ENCODE measurements at places on chromosomes 1 and 21.

DNA sequence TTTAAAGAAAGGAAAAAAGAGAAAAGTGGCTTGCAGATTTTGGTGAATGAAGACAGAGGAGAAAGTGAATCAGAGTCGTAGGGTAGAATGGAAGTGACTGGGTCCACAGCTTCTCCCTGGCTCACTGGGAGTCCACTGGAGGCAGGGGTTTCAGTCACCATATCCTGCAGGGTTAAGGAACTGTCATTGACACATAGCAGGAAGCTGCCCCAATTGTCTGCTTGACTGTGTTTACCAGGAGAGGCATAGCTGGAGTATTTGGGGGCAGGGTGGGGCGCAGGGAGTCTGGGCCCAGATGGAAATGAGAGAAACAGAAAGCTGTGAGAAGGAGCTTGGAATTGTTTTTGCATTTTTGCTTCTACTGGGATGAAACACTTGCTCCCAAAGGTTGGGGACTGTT is 228.8 kb upstream of the CSF3R start:
- no peak for DNase-seq

GRCh38 chr1:85091671-85092280 is 43.5 kb upstream of the MCOLN3 start:
- peak; percentile 41 for DNase-seq

GRCh38 chr1:206590025-206590758 is 22.1 kb downstream of the EIF2D start:
- peak; percentile 81 for DNase-seq

DNA sequence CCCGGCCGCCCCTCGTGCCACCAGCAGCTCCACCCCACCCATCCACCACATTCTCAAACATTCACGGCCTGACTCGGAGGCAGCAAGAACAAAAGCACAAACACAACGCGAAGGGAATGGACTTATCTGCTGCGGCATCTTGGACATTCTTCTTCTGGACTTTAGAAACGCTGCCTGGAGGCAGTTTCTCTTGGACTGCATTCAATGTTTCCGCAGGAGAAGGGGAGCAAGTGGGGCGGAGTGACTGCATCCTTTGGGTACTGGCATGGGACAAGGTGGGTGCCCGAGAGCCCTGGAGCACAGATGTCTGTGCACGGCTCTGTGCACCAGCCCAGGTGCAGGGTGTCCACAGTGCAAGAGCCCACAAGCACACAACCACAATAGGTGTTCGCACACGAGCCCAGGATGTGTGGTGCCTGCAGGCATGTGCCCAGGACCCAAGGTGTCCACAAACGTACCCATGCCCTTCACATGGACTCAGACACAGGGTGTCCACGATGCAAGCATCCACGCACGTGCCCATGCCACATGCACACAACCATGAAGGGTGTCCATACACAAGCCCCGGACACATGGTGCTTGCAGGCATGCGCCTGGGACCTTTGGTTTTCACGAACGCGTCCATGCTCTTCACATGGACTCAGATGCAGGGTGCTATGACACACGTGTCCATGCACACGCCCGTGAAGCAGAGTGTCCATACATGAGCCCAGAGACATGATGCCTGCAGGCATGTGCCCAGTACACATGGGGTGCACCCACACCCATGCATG is 53.6 kb downstream of the WNT9A start:
- DNase-seq: peak; percentile 4

- DNase-seq: peak; percentile 26
Measured at GRCh38 chr1:37574834-37575480, 18.2 kb downstream of the DNALI1 start.

- peak; percentile 46 for DNase-seq
Measured at GRCh38 chr1:234969581-234970400, 158.8 kb downstream of the TOMM20 start.

GRCh38 chr1:156388174-156389137 is 19.4 kb downstream of the RHBG start:
- DNase-seq: no peak

- DNase-seq: no peak
Measured at GRCh38 chr1:110393691-110394492, 3.1 kb upstream of the SLC16A4 start.

DNA sequence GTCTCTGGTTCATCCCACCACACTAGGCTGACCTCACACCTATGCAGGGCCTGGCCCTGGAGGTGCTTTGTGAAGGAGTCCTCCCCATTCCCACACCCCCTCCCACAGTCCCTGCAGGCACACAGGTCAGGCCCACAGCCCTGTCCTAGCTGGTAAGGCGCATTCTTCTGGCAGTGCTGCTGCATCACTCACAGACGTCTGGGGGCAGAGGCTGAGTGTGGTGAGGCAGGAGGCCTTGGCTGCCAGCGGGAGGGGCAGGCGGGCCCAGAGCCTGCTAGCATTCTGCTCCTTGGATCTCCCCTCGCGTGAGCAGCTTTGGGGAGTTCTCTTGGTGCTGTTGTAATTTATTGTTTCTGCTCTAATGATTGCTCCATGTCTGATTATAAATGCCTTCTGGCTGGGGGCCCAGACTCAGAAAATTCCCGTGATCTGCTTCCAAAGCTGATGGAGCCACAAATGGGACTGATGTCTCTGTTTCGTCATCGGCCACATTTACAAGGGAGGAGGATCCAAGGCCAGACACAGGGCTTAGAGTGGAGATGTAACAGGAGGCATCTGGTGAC is 62.9 kb downstream of the TRABD2B start:
- DNase-seq: no peak

DNA sequence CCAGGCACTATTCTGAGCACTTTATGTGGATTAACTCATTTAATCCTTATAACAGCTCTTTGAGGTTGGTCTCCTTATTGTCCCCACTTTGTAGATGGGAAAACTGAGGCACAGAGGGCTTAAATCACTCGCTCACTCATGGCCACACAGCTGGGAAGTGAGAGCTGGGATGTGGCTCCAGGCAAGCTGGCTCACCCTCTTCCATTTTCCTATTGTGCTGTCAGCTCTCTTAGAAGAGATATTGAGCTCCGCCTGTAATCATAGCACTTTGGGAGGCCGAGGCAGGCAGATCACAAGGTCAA is 3.8 kb upstream of the COL8A2 start:
- DNase-seq: no peak

DNA sequence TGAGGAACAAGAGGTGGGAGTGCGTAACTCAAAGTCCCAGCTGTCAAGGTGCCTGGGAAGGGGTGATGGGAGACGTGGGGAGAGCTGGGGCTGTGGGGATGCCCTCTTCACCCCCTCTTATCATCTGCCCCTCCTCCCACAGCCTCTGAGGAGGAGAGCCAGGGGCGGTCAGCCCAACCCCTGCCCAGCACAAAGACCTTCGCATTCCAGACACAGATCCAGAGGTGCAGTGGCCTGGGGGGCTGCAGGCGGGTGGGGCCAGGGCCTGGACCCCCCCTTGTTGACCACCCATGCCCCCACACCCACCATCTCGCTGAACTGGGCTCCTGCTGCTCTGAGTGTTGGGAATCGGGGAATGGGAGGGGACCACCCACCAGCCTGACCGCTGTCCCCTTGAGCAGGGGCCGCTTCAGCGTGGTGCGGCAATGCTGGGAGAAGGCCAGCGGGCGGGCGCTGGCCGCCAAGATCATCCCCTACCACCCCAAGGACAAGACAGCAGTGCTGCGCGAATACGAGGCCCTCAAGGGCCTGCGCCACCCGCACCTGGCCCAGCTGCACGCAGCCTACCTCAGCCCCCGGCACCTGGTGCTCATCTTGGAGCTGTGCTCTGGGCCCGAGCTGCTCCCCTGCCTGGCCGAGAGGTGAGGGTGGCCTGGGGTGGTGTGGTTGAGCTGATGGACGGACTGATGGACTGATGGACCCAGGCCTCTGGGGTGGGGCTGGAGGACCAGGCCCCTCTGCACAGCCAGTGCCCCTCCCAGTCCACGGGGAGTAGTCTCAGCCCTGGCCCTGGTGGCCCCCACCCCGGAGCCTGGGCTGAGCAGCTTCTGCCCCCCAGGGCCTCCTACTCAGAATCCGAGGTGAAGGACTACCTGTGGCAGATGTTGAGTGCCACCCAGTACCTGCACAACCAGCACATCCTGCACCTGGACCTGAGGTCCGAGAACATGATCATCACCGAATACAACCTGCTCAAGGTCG is 29.7 kb downstream of the TRIM11 start:
- no peak for DNase-seq

GRCh38 chr1:243850202-243850451 is at the start of gene AKT3:
Gene AKT3, minus strand, starts transcription at chr1:243850243. Its CDS starts 7,073 bp downstream, at chr1:243843170.
- DNase-seq: no peak

DNA sequence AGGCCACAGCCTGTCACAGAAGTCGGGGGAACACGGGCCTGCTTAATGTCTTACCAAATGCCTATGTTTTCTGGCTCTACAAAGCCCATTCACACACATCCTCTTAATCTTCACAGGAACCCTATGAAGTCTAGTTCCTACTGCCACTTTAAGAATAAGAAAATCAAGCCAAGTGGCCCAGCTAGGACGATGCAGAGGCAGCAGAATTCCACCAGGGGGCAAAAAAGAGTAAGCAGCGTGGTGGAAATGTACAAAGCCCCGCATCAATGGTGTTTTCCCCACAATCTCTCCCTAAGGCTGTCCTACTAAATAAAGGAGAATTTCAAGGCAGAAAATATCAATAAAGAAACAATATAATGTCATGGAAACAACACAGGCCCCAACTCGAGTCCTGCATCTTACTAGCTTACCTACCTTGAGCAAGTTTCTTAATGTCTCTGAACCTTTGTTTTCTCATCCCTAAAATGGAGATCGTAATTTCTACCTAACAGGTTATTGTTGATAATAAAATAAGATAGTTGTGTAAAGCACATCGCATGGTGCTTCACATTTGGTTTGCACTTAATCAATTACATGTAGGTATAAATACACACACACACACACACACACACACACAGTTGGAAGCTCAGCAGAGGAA is 21.4 kb downstream of the SEC16B start:
- DNase-seq: peak; percentile 46

DNA sequence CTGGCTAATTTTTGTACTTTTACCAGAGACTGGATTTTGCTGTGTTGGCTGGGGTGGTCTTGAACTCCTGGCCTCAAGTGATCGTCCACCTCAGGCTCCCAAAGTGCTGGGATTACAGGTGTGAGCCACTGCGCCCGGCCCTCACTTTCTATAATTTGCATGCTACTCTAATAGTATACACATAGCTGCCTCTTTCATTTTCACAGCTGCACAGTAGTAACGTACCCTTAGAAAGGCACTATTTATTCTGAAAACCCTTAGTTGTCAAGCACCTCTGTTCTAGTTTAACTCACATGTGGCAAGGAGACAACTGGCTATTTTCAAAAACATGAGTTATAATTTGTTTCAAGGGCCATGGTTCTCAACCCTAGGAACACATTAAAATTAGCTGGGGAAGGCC is 17.2 kb downstream of the TPM3 start:
- no peak for DNase-seq

GRCh38 chr1:14924455-14925331 is 228.9 kb upstream of the TMEM51 start:
- DNase-seq: peak; percentile 44

GRCh38 chr21:44323591-44323990 is 15.6 kb downstream of the CFAP410 start:
- no peak for DNase-seq

GRCh38 chr1:226766565-226766964 is 27.5 kb upstream of the ITPKB start:
- no peak for DNase-seq

GRCh38 chr21:44349847-44350772 is 3.3 kb upstream of the TRPM2 start:
- no peak for DNase-seq

- peak; percentile 68 for DNase-seq
Measured at GRCh38 chr1:43238085-43238484, 31.7 kb upstream of the TMEM125 start.

DNA sequence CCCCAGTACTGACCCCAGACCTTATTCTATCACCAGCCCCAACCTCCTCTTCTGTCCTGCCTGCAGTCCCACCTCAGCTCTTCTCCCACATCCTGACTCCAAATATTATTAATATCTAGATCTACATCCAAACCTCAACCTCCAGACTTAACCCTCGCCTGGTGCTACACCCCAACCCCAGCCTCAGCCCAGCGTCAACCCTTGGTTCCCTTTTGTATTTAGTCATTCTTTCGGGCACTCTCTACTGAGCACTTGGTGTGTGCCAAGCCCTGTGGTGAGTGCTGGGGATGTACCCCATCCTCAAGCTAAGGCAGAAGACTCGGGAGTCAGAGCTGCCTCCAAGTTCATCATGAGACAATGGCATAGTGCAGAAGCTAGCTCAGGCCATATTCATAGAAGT is 1.1 kb downstream of the SHISAL2A start:
- peak; percentile 52 for DNase-seq

GRCh38 chr1:171841931-171842761 is 848 bp downstream of the DNM3 start:
- peak; percentile 18 for DNase-seq

DNA sequence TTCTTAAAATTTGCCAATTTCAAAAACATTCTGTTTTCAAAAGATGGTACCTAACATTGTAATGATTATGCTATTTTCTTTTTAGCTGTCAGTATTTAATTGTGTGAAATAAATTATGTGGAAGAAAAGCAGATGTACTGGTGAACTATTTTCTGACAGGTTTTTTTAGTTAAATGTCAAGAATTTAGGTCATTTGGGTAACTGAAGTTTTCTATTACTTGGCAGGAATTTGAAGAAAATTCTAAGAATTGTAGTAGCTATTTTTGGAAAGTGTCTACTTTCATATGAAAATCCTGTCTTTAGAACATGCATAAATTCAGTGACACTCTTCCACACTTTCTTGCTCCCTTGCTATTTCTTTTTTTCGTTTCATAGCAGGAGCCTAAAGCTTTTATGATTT is 28.5 kb upstream of the PTPRC start:
- no peak for DNase-seq
